Substantia nigra (tissue), 51 donors: ENCODE measurements at places on chromosomes 3 and 15.

- no peak for DNase-seq
Measured at GRCh38 chr3:193885832-193886231, 250.1 kb upstream of the HES1 start.

DNA sequence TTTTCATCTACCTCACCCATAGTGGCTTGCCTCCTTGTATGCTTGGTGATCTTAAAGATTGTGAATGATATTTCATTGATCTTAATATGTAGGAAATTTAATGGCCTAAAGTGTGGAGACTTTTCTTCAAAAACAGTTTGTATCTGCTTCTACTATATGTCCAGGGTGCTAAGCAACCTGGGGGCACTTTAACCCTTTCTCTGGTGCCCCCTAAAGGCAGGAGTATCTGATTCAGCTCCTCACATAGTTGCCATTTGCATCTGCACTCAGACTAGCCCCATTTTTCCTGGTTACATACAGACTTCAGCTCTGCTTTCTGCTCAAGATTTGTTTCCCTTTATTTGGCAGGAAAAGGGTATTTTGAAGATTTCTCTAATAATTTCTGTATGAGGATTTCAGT lies 5.2 kb upstream of the PFN2 start:
- no peak for DNase-seq

DNA sequence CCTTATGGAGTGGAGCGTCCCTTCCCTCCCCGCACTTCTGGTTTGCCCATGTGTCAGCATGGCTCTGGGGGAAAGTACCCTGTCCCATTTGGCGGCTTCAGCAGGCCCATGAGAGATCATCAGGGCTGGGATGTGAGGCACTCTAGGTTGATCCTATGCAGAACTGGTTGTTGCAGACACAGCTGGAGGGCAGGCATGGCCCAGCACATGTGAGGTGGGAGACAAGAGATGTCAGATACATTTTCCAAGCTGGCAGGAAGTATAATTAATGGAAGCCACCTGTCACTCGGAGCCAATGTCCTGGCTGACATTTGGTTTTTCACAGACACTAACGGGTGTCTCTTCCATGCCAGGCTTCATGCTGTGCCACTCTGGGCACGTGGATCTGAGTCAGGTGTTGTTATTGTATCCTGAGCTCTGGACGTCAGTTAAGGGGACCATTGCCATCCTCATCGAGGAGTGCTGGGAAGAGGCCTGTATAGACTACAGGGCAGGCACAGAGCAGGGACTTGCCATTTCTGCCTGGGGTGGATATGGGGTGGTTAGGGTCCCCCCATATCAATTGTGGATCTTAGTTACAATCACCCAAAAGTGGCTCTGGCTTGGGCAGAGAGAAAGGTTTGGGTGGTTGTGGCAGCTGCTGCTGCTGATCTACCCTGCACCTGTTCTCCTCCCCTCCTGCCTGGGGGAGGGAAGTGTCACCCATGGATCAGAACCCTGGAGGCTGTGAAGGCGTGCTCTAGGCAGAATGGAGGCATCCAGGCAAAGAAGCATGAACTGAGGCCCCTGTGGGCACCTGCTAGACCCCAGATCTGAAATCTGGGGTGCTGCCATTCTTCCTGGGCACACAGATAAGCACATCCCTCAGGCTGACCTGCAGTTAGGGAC lies 140.7 kb downstream of the FBLN2 start:
- DNase-seq, result no peak

DNA sequence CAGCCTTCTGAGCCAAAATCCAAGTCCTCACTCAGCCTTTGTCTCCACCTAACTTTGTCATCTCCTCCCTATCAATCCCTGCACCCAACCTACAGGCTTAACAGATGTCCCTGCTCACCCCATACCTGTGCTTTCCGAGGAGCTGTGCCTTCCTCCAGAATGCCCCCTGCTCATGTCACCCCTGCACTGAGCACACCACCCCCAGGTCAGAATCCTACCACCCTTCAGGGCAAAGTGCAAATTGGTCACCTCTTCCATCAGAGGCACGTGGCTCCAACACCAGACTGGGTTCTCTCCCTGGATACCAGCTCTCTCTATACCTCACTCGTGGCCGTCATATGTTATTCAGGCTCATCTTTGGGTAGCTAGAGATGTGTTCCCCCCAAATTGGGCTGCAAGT lies 29.8 kb downstream of the HOMER2 start:
- no peak for DNase-seq

DNA sequence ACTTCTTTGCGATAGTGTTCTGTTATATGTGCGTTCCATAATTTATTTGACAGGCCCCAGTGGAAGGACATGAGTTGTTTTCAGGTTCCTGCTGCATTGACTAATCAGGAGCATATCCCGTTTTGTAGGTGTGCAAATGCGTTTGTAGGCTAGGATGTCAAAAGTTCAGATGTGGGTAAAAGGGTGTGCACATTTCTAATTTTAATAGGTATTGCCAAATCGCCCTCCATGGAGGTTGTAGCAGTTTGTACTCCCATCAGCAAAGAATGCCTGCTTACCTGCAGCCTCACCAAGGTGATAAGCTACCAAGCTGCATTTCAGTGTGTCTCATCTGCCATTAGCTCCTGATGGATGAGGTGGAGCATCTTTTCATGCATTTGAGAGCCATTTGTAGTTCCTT lies 36.3 kb downstream of the KLF13 start:
- no peak for DNase-seq

DNA sequence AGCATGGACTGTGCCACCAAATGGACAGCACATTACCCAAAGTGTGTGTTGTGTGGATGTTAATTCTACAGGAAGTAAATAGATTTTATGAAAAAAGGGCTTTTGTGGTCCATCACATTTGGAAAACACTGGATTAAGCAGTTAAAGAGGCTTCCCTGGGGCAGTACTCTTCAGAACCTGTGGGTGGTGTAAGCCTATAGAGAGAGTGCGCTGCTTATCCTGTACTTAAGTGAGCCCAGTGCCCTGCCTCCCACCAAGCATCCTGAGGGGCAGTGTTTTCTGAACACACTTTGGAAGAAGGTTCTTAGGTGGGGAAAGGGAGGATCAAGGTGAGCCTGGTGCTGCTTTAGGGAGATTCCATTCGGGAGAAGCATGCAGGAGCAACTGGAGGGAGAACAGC lies 10.9 kb downstream of the TTLL3 start:
- DNase-seq, result no peak

- DNase-seq, result no peak
Measured at GRCh38 chr15:46848704-46849103, 868.6 kb upstream of the SEMA6D start.

- DNase-seq, result no peak
Measured at GRCh38 chr3:41247055-41248004, 48.0 kb downstream of the CTNNB1 start.

- no peak for DNase-seq
Measured at GRCh38 chr3:83218383-83219200, 1457.1 kb upstream of the GBE1 start.

- DNase-seq, result no peak
Measured at GRCh38 chr3:61613666-61614065, 52.3 kb downstream of the PTPRG start.

DNA sequence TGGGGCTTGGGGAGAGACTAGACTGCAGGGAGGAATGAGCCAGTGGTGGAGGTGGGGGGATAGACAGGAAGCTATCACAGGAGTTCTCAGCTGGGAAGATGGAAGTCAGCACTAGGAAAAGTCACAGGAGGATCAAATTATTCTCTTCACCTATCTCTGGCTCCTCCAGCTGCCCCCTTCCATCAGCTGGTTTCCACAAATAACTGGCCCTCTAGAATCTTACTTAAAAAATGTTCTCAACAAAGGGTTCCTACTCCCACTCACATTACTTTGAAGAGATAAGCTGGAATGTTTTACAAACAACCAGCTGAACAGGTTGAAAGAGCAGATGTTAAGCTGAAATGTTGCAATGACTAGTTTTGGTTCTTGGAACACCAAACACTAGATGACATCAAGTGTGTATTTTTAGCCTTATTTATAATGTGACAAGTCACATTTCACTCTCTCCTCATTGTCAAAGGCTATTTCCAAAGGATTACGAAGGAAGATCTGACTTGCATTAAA lies 102.7 kb upstream of the AADACL2 start:
- DNase-seq, result no peak

DNA sequence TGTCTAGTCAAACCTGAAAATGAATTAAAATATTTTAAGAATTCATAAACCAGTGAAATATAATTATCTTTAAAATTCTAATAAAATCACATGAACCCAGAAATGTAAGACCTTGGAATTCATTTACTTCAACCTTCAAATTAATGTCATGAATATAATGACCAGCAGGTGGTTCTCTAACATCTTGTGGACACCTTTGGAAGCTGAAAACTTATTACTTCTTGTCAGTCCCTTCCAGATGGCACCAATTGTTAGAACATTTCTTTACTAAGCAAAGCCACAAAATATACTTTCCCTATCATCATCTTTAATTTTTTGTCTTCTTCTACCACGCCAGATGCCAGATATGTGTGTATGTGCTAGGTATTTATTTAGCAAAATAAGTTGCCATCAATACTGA lies 240.0 kb downstream of the MBNL1 start:
- DNase-seq, result no peak

DNA sequence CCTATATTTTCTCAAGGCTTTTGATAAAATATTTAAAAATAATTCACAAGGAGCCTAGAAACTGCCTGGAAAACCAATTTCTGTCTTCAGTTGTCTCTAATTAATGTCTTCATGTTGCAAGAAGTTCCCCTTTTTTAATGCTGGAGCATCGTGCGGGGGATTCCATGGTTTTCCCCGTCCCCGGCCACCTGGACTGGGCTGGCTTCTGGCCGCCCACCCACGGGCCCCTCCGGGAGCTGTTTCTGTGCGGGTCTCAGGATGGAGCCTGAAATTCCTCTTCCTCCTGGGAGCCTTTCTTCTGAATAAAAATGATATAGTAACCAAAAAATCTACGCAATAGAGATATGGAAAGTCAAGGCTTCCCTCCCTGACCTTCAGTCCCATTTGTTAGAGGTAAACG lies 8.1 kb upstream of the LRRK1 start:
- no peak for DNase-seq

DNA sequence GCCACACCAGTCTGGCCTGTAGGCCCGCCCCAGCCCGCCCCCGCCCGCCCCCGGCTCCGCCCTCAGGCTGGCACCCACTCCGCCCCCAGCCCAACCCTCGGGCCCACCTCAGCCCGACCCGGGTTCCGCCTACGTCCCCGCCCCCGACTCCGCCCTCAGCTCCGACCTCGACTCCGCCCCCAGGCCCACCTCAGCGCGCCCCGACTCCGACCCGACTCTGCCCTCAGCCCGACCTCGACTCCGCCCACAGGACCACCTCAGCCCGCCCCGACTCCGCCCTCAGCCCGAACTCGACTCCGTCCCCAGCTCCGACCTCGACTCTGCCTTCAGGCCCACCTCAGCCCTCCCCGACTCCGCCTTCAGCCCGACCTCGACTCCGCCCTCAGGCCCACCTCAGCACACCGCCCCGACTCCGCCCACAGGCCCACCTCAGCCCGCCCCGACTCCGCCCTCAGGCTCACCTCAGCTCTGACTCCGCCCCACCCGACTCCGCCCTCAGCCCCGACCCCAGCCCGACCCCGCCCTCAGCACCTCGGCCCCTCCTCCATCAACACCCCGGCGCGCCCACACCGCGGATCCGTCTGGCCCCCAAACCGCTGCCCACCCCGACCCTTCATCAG lies at the start of gene RAB43:
Gene RAB43 (minus strand): TSS at position 13 of the 620 bp plus-strand sequence. CDS start 315 bp downstream, outside the sequence.
- DNase-seq, result peak; percentile 46

GRCh38 chr3:64344721-64345207 lies 119.5 kb upstream of the PRICKLE2 start:
- DNase-seq, result no peak

GRCh38 chr15:100762289-100762688 lies 117.3 kb upstream of the ALDH1A3 start:
- DNase-seq, result no peak

DNA sequence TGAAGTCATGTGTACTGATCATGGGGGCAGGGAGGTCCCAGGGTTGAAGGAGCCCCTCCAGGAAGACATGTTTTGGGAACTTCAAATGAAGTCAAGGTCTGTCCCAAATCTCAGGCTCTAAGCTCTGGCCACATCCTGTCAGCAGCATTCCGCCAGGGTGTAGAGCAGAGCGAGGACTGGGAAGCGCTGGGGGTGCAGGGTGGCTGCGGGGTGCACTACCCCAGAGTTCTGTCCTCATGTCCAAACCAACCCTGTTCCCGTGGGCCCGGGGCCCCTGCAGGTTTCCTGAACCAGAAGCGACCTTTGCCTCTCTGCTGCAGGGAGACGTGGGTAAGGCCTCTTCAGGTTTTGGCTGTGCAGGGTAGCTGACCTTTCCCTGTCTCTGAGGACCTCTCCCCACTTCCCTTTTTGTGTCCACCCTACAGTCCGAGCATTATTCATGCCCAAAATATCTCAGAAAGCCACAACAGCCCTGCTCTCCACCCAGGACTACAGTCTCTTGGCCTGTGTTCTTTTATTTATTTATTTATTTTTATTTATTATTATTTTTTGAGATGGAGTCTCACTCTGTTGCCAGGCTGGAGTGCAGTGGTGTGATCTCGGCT lies 26.6 kb upstream of the FLNB start:
- no peak for DNase-seq

GRCh38 chr3:9280451-9281219 lies 31.2 kb upstream of the SRGAP3 start:
- DNase-seq, result no peak

DNA sequence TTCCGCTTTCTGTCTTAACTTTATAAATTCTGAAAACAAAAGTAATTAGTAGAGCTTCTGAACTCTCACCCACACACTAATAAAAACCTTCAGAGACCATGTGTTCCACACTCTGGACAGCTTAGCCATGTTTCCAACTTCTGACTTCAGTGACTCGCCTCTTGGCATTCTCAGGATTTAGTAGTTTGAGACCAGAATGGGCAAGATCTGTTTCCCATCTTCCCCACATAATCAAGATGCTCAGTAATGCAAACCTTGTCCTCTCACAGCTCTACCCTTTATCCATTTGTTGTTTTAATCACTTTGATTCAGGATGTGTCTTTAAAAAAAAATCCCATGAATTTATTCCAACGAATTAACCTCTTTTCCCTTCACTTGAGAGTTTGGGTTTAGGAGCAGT lies 166.6 kb upstream of the SLC24A5 start:
- no peak for DNase-seq

DNA sequence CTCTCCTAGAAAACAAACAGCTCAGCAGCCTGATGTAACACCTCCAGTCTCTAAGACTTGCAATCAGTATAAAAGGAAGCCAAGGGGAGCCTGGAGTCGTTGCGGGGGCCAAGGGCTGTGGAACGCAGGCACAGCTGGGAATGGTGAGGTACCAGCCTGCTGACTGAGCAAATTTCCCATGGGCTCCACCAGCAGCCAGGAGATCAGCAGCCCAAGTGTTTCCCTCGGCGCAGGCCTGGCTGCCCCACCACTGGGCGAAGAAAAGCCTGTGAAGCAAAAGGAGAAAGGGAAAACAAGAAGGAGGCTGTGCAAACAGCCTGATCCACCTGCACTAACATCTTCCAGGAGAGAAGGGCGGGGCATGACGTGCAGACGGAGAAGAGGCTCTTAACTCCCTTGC lies 155.3 kb downstream of the SHQ1 start:
- DNase-seq, result no peak

DNA sequence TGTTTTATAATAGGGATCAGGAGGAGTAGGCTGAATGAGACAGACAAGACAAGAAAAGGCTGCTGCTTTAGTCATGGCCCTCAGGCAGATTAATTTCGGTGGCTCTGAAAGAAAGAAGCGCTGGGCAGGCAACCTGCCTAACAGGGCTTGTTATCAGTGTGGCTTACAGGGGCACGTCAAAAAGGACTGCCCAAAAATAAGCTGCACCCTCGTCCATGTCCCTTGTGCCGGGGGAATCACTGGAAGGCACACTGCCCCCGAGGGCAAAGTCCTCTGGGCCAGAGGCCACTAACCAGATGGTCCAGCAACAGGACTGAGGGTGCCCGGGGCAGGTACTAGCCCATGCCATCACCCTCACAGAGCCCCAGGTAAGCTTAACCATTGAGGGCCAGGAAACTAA lies 188.5 kb downstream of the IGSF11 start:
- no peak for DNase-seq

GRCh38 chr3:30455840-30456239 lies 150.6 kb upstream of the TGFBR2 start:
- no peak for DNase-seq
